ENCODE measurements at places on chromosomes 4 and X.

GRCh38 chr4:142480244-142480643, 365.9 kb downstream of the INPP4B start:
- DNase-seq: no peak

GRCh38 chrX:150205011-150205410, 158.1 kb upstream of the MAMLD1 start:
- DNase-seq: no peak

DNA sequence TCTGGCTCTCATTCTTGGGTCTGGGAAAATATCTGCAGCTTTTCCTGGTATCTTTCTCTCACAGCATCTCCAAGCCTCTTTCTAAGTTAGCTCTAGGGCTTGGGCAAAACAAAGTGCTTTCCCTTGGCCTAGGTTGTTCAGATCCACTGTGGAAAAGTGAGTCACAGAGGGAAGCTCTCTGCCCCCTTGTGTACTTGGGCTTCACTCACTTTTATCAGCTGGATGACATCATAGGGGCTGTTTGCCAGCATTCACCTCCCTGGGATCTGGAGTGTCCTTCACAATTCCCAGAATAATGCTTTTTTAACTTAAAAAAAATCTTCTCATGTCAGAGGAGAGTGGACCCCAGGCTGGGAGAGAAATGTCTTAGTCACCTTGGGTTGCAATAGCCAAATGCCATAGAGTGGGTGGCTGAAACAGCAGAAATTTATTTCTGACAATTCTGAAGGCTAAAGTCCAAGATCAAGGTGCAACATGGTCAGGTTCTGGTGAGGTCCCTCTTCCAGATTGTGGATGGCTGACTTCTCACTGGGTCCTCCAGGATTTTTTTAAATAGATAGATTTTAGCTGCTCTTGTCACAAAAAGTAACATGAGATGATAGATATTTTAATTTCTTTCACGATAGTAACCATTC, 247.8 kb downstream of the SH2D1A start:
- DNase-seq: no peak

GRCh38 chr4:1191621-1192020, 19.2 kb upstream of the SPON2 start:
- DNase-seq: no peak

DNA sequence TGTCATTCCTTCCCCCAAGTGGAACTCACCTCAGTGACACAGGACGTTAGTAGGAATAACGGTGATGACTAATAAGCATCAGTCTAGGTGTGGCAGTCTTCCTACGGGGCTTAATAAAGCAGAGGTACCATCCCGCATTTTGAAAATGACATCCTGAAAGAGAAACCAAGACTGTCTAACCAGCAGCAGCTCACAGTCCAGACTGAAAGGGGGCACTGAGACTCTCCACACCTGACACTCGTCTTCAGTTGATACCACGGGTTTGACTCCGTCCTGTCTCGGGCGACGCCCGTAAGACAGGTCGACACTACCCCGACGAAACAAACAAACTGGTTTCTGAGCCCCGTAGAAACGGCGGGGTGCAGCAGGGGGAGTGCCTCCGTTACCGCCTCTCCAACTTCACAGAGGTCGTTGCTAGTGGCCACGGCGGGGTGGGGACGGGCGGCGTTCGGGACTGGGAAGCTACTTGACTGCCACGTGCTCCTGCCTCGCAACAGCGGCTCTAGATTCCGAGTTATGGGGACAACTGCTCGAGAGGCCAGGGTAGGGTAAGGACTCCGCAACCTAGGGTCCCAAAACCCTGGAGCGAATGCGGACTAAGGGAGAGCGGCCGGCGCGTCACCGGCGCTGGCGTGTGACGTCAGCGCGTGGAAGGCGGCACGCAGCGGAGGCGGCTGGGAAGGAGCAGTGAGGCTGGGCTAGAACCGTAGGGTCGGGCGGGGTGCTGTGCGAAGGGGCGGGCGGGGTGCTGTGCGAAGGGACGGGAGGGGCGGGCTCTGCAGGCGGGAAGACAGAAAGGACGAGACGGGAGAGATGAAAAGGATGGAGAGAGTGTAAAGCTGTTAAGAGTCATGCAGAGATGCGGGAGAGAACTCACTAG, at the start of gene NEK1:
Gene NEK1 (minus strand): TSS at position 593 of the 880 bp plus-strand sequence. CDS start 9,953 bp downstream, outside the sequence.
- peak; percentile 51 for DNase-seq

GRCh38 chr4:162403932-162404331, 240.1 kb upstream of the FSTL5 start:
- no peak for DNase-seq

DNA sequence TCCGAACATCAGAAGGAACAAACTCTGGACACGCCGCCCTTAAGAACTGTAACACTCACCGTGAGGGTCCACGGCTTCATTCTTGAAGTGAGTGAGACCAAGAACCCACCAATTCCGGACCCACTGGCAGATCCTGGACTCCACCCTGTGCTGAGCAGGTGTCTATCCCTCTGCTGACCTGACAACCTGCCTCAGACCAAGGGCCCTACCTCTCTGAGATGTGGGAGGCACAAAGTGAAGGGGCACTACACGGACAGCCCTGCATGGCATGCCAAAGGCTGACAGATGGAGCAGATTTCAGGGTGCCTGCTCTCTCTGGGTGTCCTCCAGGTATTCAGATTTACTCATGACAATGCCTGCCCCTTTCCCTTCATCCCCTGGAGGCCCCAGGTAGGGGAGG, 14.0 kb upstream of the HSFX1 start:
- no peak for DNase-seq

DNA sequence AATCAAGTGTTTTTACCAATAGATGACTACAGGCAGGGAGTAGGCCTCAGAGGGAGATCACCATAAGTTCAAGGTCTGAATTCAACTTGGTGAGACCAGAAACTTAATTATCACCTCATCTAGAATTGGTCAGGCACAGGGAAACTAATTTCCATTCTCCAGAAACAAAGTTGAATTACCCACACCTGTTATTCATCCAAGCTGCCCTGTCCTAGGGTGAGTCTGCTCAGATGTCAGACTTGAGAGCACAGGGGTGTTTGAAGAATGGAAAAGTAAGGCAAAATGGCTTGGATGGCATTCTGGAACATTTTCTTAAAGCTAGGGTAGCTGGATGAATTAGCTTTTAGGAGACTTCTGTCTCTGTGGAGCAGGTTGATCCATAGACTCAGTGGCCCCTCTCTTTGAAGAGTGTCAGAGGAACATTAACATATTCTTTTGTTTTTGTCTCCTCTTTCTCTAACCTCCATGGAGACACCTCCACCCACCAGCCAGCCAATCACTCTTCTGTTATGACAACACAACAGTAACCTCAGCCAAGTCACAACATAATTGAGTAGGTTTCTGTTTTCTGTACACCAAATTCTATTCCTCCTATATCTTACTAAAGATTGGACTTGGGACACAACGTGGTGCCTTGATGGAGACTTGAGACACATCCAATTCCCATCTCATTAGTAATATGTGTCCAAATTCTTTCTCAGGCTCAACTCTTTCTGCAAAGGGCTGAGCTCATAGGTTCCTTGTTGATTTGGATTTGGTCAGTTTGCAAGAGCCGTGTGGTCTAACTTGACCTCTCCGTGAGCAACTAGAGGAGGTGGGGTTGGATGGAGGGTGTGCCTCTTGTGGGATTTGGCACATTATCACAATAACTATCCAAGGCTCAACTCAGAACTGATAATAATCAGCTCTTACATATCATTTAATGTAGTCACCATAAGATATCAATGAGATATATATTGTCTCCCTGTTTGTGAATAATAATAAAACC, 45.1 kb downstream of the VSIG4 start:
- no peak for DNase-seq

- no peak for DNase-seq
These were observed 525.5 kb upstream of the BOD1L1 start for GRCh38 chr4:14152834-14153519.

DNA sequence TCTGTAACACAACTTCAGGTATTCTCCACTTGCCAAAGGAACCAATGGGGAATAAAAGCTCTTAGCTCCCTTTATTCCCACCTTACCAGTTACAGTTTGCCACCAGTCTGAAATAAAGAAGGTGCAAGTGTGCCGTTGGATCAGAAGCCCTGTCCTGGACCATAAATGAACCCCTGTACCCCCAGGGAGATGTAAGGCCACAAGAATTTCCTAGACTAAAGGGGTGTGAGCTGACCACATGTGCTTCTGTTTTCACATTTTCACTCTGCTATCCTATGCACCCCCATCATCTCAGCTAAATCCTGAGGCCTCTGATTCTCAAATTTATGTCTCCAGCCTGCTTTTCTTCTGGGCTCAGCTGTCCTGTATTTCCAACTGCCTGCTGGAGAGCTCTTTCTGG, 221.2 kb downstream of the SPRY1 start:
- DNase-seq: no peak

DNA sequence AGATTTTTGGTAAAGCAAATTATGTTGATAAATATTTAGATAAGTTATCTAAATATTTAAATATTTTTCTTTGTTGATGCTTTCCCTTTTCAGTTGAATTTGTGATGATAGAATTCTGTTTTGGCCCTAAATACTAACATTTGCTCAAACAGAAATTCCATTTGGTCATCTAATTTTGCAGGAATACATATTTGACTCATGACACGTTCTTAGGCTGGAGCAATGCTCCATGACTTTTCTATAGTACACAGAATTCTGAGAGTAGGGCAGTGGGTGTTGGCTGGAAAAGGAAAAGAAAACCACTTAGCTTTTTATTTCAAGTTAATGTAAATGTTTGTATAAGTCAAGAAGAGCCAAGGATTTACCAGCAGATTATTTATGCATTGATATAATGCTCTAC, 58.6 kb upstream of the GK2 start:
- DNase-seq: no peak

GRCh38 chr4:88823058-88823919, 125.7 kb upstream of the NAP1L5 start:
- DNase-seq: peak; percentile 24

DNA sequence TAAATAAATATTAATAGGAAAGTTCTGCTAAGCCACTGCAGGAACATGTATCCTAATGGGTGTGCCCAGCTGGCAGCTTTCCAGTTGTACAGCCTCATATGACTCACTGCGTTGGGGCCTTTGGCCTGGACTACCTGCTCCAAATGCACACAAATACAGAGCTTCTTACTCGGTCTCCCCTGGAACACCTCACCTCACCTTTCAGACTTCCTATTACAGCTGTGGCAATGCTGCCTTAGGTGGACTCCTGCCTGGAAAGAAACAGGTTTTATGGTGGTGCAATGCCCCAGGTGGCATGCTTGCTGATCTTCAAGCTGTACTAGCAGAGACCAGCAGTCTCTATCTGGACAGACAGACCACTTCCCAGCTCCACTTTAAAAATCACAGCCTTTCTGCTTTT, 85.7 kb upstream of the EXOC1L start:
- DNase-seq: no peak

DNA sequence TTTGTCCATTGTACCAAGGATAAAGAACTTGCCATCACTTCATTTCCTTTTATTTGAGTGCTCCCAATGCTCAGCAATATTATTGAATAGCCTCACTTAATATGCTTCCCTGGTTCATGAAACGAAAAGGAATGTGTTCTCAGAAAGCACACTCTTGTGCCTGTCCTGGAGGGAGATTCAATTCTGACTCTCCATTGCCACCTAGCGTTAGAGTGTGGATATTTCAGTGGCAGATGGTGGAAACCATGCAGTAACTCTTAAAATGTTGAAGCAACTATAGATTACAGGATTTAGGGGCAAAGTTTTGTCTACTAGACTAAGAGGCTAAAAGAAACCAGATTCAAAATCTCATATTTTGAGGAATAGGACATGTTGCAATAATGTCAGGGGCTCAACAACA, 36.0 kb downstream of the GAB3 start:
- DNase-seq: no peak

- DNase-seq: no peak
These were observed 71.5 kb upstream of the UCP1 start for GRCh38 chr4:140640150-140640748.

GRCh38 chrX:129736491-129736890, 2.3 kb upstream of the XPNPEP2 start:
- DNase-seq: no peak

DNA sequence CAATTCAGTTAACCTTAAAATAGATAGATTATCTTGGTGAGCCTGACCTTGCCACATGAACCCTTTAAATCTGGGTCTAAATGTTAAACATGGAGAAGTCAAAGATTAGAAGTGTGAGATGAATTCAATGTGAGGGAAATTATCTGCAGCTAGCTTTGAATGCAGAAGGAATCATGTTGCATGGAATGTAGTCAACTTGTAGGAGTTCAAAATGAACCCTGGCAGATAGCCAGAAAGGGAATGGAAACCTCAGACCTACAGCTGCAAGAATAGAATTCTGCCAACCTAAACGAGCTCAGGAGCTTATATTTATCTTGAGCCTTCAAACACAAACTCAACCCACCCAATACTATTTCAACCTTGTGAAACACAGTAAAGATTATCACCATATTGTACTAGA, 632.5 kb downstream of the KCTD8 start:
- no peak for DNase-seq

DNA sequence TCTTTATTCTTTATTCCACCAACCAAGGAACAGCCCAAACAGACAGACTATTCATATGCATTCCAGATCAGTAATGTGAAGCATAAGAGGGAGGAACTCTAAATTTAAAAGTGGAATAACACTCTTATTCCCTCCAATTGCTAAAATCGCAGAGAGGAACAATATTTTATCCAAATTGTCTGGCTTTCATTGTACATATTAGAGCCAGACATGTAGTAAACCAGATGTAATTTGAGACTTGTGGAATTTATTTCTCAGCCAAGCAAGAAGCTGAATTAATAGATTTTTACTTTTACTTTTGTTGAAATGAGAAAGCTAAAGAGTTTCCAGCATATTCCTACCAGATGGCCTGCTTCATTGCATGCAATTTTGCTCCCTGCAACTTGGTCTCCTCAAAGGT, 674.6 kb upstream of the SLIT2 start:
- DNase-seq: no peak

DNA sequence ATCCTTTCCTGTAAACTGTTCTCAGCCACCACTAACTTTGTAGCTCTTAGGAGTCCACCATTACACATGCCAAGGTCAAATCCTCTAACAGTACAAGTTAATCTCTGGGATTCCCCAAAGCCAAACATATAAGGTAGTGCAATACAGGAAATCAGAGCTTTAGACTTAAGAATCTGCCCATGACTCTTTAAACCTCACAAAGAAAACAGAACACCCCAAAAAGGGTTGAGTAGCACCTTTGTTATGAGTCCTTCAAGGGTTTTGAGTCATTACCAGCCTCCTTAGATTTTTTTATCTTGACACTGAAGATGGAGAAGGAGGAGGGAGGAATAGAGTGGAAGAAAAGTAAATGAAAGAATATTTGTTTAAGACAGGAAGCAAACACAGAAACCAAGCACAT, 243.9 kb upstream of the SPANXN1 start:
- DNase-seq: no peak

- no peak for DNase-seq
These were observed 137.8 kb upstream of the NUDT6 start for GRCh38 chr4:123060039-123060770.

GRCh38 chr4:10743357-10743756, 58.8 kb upstream of the CLNK start:
- no peak for DNase-seq

DNA sequence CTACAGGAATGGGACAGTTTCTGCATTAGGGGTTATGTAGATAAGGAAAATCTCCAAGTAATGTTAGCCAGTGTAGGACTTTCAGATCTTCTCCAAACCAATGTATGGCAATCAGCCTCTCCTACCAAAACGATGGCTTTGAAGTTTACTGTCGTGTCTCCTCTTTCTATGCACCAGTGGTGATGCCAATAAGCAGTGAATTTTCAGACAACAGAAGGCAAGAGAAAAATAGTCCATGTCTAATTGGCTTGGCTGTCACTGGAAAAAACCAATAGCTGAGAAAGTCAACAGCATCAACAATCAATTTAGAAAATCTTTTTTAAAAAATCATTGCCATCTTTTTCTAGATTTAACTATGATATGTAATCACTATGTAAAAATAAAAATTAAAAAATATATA, 35.0 kb downstream of the LIMCH1 start:
- DNase-seq: no peak
